ENCODE measurements at places on chromosomes 1 and 21. TPM values are rescaled to one million over a fixed set of nuclear protein-coding genes. Genes with fewer than 3 reads are reported as not detected.

DNA sequence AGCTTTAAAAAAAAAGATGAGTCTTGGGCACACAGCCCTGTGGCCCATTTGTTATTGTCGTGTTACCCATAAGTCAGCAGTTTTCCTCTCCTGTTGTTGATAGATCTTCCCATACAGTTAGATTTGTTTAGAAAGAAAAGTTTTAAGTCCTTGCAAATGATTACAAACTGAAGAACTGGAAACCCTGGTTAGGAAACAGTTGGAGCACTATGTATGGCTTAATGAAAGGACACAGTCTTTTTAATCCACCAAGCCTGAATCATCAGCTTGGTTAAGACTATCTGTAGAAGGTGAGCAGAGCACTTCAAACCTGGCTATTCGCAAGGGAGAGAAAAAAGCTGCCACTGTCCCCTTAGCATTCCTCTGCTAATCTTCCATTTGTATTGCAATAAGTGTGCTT, 241.0 kb downstream of the DISC1 start:
- no peak for DNase-seq

GRCh38 chr1:212190169-212190568, 95.0 kb upstream of the PPP2R5A start:
- DNase-seq, result no peak

- no peak for DNase-seq
These were observed 6.3 kb upstream of the ERRFI1 start for GRCh38 chr1:8032366-8032910.

DNA sequence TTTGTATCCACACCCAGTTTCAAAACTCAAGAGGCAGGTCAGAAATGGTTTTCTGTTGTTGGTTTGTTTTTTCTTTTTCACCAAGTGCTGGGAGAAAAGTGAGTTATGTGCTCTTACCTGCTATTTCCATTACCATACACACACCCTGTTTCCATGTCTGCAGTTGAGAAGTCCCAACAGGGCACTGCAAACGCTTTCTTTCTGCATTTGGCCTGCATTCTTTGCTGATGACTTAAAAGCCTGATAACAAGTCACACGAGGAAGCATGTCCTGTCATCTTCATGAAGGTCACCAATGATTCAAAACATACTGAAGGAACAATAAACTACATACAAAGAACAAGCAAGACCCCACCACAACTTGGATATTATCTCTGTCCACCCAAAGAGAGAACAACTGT, 24.8 kb upstream of the KCNE1 start:
- DNase-seq, result no peak

DNA sequence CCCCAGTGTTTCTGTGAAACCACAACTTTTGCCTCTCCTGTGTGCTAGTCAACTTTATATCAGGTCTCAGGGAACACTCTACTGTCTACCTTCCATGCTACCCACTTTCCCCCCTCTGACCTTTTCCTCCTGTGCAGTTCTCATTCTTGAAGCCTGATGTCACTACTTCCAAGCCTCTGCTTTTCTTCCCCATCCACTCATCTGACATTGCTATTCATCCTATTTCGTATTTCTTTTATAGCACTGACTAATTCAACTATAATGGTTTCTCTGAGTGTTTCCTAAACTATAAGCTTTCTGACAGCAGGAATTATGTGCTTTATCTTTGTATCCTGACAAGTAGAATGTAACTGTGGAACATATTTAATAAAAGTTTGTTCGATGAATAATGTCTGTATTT, 18.2 kb upstream of the DPH5 start:
- DNase-seq, result peak; percentile 18

Gene COL24A1
- 0.28 TPM for polyA plus RNA-seq

Gene EXTL2
- polyA plus RNA-seq, result 13.7 TPM

Measured in BJ (cell line).